ENCODE measurements at places on chromosomes 11 and 22.

DNA sequence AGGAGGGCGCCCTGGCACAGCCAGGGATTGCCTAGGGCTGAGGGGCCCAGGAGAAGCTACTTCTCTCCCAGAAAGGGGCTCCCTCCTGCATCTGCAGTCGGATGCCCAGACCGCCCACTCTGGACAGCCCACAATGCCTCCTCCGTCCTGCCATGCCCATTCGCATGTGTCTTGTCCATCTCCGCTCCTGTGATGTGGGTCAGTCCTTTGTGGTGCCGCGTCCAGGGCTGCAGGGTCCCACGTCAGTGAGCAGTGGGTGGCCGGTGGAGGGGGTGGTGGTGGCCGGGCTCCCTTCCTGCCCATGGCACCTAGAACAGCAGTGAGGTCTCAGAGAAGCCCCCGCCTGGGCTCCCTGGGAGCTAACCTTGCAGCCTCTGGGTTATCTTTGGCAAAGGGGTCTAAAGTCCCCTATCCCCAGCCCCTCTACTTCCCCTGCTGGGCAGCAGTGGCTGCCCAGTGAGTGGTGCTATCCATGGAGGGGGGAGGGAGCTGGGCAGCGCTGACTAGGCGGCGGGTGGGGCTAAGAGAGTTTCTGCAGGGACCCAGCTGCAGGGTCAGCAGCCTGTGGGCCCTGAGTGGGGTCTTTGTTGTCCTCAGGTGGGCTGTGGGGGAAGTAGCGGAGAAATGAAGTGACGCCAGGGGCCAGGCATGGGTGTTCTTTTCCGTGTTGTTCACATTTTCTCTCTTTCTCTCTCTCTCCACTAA is 41.1 kb downstream of the KCNC1 start:
- no peak for DNase-seq

GRCh38 chr22:46087816-46088277 is 62.5 kb upstream of the PPARA start:
- peak; percentile 79 for DNase-seq

DNA sequence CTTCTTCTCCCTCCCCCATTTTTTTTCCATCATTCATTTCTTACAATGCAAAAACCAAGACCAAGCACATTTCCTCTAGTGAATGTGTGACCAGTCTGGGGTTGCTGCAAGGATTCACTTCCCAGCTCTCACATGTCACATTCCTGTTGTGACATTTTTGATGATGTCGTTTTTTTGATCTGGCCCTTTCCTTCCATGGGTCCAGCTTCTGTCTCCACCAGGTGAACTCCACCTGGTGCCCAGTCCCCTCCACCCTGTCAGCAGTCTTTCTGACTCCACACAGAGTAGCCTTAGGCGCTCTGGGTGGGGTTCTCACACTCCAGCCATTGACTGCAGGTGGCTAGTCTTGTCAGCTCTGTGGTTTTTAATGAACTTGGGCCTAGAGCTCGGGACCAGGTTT is 15.6 kb downstream of the PANX1 start:
- DNase-seq = peak; percentile 55

DNA sequence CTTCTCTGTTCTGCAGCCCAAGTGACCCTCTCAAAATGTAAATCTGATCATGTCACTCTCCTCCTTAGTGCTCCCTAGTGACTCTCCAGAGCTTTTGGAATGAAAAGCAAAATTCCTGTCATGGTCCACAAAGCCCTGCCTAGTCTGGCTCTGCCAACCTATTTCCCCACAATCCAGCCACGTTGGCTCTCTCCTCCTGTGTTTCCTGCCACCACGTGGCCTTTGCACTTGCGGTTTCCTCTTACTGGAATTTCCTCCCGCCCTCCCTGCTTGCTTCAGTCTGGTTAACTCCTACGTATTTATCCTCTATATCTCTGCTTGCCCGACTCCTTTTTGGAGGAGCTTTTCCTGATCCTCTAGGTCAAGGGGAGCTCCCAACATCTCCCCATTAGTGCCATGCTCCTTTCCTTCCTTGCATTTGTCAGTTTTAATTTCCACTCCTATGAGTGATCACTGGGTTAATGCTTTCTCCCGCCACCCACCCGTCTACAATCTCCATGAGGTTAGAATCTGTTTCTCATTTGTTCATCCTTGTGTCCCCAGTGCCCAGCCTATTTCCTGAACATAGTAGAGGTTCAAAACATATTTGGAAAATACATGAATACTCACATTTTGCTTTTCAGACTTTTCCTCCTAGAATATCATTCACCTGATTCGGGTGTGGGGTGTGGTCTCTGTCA is 11.5 kb downstream of the NNMT start:
- peak; percentile 89 for DNase-seq

- DNase-seq = peak; percentile 17
Observed at GRCh38 chr11:18367431-18367830, 26.9 kb upstream of the LDHA start.

- DNase-seq = peak; percentile 69
Observed at GRCh38 chr22:42608823-42609361, 5.8 kb downstream of the POLDIP3 start.

Data from kidney tubule cell (primary cell).